Bronchial epithelial cell (primary cell): ENCODE measurements at places on chromosomes 5 and 9. TPM values are rescaled to one million over a fixed set of nuclear protein-coding genes. Genes with fewer than 3 reads are reported as not detected.

PCDHGA4 gene
- total RNA-seq, result 0.26 and 0.53 TPM in 2 replicates

ANKRD31 gene
- 0.13 and 0.26 TPM in 2 replicates for total RNA-seq

MYMK gene
- total RNA-seq, result not detected in 2 replicates

CCL27 gene
- total RNA-seq, result 0.26 TPM in 1 of 2 replicates, not detected in the other

GRCh38 chr9:94875300-94876020 is 149.0 kb downstream of the AOPEP start:
- no peak for DNase-seq

DNA sequence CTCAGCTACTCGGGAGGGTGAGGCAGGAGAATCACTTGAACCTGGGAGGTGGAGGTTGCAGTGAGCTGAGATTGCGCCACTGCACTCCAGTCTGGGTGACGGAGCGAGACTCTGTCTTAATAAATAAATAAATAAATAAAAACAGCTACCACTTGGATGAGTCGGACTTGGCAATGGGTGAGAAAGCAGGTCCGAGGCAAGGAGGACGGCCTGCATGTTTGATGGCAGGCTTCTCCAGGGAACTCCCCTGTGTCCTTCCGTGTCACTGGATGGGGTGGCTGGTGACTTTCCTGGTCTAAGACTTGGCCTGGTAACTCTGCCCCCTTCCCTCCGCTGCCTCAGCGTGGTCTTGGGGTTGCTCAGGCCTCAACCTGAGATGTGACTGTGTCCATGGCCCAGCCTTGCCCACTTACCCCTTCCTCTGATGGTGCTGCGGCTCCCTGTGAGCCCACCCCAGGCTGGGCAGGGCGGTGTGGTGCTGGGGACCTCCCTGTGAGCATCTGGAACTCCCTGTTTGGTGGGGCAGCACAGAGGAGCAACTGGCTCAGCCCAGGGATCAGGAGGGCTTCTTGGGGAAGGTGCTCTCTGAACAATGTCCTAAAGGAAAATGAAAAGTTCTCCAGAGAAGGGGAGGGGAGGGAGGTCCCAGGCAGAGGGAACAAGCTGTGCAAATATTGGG is 62.5 kb upstream of the PSD2 start:
- no peak for DNase-seq

DNA sequence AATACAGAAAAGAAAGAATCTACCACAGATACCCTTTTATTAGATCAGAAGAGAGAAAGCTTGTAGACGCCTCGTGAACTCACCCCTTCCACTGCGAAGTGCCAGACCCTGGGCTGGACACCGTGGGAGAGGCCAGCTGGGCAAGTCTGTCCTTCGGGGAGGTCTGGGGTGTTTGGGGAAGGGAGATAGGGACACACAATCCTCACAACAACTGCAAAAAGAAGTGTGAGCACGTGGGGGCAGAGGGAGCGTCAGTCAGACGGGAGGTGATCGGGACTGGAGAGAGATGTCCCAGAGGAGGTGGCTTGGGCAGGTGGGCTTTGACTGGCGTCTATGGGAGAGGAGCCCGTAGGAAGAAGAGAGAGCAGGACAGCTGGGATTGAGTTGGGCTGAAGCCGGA is 27.3 kb upstream of the GRHPR start:
- DNase-seq, result no peak

- no peak for DNase-seq
These were observed 10.7 kb downstream of the CAMK2A start for GRCh38 chr5:150278916-150279315.

- DNase-seq, result peak; percentile 12
These were observed 164.7 kb downstream of the TUSC1 start for GRCh38 chr9:25513509-25514033.

- no peak for DNase-seq
These were observed 4.2 kb upstream of the SOWAHA start for GRCh38 chr5:132808866-132809265.

GRCh38 chr9:137028263-137029057 is 423 bp upstream of the ABCA2 start:
- peak; percentile 12 for DNase-seq

DNA sequence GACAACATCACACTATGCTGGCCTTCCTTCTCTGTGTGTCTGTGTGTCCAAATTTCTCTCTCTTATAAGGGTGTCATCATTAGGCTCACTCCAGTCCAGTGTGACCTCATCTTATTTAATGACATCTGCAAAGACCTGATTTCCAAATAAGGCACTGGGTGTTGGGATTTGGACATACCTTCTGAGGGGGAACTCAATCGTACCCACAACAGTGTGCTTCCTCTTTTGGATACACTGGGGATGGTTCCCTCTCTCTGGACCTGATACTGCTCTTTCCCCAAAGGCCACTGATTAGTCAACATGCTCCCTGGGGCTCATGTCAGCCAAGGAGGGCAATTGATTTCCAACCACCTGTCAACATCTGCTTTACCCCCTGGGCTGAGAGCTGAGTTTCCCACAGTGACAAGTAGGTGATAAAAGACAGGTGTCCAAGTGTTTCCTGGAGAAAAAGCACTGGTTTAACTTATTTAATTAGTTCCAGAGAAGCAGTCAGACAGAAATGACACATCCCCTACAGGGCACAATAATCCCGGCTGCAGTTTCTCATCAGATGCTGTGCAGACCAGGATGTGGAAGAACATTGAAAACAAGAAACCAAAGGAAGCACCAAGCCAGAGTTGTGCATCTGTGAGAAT is 17.8 kb upstream of the CEP72 start:
- no peak for DNase-seq

- DNase-seq, result no peak
These were observed 408.4 kb downstream of the NTRK2 start for GRCh38 chr9:85077944-85078343.
